ENCODE measurements at places on chromosomes 13 and 19.

- peak; percentile 25 for DNase-seq
Measured at GRCh38 chr19:611481-611868, 21.8 kb downstream of the HCN2 start.

DNA sequence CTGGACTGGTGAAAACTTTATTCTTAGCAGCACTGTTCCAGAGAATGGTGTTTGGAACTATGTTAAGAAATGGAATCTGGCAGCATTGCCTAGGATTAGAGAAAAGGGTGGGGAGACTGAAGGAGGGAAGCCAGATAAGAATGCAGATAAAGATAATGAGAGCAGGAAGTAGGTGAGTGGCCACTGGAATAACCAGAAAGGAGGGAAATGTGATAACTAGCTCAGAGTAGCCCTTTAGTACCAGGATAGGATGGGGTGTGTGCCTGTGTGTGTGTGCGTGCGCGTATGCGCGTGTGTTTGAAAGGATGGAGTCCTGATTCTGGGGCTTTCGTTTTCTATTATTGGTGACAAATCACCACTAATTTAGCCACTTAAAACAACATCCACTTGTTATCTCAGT, 33.4 kb upstream of the FRY start:
- no peak for DNase-seq

GRCh38 chr13:30045916-30046704, 195.7 kb upstream of the UBL3 start:
- no peak for DNase-seq

DNA sequence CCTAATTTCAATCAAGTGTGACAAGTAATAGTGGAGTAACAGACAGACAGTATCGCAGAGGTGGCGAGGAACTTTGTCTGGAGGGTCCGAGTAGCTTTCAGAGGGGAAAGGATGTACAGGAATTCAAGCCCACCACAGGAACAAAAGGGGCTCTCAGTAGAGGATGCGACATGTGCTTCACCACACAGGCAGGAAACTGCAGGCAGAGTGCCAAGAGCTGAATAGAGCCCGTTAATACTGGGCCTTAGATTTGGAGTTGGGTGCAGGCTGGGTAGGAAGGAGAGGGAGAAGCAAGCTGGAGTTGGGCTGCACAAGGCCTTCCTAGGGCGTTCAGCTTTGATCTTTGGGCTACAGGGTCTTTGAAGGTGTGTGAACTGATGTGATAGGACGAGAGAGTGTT, 1.2 kb downstream of the CCDC70 start:
- DNase-seq = no peak

- DNase-seq = no peak
Measured at GRCh38 chr13:60925686-60926085, 490.0 kb downstream of the PCDH20 start.

DNA sequence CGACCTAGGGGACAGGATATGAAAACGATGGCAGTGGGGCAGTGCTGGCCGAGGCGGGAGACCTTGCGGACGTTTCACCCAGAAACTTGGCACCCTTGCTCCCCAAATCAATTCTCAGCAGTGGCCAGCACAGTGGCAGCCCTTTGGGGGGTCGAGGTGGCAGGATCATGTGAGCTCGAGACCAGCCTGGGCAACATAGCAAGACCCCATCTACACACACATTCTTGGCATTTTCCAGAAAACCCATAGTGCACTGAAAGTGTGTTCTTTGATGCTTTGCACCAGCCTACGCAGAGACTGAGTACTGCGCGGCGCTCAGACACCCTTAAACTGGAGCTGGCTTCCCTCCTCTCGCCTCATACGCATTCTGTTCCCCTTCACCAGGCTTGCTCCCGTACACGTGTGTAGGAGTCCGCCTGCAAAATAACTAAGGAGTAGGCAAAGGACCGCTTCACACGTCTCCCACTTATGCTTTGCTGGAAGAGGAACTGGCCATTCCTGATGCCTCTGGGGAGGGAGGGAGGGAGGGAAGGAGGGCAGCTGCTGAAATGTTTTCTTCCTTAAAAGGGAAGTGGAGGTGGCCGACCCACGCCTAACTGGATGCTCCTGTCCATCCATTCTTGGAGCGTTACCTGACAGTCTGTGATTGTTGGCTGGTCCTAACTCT, 23.5 kb upstream of the MIER2 start:
- DNase-seq = no peak

- DNase-seq = no peak
Measured at GRCh38 chr13:29567411-29567810, 28.1 kb downstream of the SLC7A1 start.

DNA sequence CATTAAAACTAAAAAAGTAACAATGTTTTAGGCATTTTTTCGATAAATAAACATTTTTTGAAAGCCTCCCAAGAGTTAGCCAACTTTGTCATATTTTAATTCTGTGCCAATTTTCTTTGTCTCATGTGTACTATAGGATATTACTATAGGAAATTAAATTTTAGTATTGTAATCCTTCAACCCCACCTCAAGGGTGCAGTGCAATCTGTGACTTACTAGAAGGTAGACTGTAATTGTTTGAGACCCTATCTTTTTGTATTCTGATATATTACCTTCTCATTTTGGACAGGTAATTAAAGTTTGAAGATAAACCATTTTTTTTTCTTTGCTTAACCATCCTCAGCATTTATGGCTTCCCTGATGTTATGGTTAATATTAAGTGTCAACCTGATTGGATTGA, 457.8 kb downstream of the PCDH20 start:
- DNase-seq = no peak

DNA sequence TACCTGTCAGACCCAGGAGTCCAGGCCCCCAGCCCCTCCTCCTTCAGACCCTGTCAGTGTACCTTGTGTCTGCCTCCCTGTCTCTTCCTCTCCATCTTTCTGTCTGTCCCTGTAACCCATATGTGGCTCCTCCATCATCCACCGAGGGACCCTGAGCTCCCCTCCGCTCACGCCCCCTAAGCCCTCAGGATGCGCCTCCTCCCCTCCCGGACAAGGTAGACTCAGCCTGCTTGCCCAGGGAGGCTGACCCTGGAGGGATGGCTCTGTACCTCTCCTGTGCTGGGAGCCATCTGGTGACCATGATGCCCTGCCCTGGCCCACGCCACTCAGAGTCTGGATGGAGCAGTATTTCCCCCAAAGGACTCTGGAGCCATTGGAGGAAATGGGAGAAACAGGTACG, 1.0 kb upstream of the CAPN12 start:
- no peak for DNase-seq

DNA sequence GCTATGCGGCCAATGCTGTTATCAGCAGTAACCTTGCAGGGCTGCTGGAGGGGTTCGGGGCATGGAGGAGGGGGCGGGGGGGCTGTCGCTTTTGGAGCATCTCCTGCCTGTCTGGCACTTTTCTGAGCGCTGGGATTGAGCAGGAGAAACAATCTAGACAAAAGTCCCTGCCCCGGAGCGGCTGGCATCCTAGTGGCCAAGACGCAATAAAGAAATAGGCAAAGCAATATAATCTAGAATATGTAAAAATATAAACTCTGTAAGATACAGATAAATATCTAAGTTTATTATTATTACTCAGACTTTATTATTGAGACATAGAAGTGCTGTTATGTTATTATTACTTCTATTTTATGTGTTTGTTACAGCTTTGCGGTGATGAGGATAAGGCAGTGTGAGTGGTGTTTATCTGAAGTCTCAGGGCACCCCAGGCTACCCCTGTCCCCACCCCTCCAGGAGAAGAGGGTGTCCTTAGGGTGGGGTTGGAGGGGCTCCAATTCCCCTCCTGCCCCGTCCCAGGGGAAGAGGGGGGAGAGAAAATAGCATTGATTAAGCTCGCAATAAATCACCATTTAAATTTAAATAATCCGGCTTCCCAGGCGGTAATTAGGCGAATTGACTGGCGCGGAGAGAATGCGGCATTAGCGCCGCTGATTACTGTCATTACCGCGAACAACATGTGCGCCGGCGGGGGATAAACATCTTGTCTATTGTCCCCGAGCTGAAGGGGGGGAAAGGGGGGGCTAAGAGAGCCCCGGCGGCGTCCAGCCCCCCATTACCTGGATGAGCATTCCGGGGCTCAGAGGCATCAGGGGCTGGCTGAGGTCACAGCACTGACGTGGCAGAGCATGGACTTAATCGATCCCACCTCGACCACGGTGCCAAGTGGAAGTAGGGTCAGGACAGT, 3.2 kb downstream of the NPAS1 start:
- no peak for DNase-seq

DNA sequence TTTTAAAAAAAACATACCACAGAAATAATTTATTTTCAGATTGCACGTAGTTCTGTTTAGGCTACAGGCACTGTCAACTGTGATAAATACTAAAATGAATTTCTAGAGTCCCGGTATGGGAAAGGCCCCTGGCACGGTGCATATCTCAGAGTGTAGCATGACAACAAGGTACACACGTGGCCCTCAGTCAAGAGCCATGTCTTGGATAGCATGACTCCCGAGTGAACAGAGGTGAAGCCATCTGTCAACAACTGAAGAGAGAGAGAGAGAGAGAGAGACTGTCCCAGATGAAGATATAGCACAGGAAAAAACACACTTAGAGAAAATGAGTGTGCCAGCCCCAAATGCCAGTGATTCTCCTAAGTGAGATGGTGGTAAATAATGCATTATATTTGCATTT, 297.5 kb downstream of the MYO16 start:
- no peak for DNase-seq

GRCh38 chr13:19179916-19180315, 1.7 kb downstream of the TUBA3C start:
- DNase-seq = no peak
